ENCODE measurements at places on chromosomes 12 and 14. TPM values are rescaled to one million over a fixed set of nuclear protein-coding genes. Genes with fewer than 3 reads are reported as not detected.

DNA sequence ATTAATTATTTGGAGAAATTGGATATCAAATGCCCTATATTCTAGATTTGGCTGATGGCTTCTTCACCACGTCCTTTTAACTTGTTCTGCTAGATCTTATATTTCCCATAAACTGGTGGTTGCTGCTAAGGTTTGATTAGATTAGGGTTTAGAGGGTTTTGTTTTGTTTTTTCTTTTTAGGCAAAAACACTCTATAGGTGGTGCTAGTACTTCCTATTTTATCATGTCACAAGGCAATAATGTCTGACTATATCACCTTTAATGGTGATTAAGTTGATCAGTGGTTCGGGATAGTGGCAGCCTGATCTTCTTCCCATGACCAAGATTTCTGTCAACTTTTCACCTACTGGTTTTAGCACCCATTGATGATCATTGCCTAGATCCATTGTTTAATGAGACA is 455.1 kb downstream of the RAD51B start:
- no peak for DNase-seq

- DNase-seq, result no peak
These were observed at the start of gene WNT1 for GRCh38 chr12:48978291-48978740. TSS of gene WNT1 (plus strand) at chr12:48978322. CDS start at chr12:48978651, 329 bp downstream.

DNA sequence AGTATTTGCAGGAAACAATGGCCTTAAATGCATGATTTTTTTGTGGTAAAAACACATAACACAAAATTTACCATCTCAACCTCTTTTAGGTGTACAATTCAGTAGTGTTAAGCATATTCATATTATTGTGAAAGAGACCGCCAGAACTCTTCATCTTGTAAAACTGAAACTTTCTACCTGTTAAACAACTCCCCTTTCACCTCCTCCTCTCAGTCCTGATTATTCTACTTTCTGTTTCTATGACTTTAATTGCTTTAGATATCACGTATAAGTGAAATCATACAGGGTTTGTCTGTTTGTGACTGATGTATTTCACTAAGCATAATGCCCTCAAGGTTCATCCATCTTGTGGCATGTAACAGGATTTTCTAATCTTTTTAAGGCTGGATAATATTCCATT is 353.4 kb downstream of the ADAMTS20 start:
- no peak for DNase-seq

DNA sequence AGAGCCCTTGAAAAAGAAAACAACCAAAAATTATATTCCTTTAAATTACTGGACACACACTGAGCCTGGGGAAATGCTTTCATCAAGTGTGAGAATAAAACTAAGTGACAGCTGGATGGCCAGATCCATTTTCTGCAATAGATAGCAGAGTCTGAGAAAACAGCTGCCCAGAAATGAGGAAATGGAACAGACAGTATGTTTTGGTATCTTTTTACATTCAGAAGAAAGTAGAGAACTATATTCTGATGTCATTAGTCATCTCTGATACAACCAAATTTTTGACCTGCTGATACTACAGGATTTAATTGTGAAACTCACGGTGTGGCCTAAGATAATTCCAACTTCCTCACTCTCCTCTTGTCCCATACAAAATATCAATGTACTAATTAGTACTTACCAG is 78.2 kb downstream of the HMGA2 start:
- peak; percentile 94 for DNase-seq

GRCh38 chr14:64711039-64711438 is 6.8 kb downstream of the PLEKHG3 start:
- no peak for DNase-seq

GRCh38 chr14:76339728-76340615 is 36.0 kb upstream of the ESRRB start:
- no peak for DNase-seq

GRCh38 chr12:100491104-100491503 is 17.4 kb downstream of the NR1H4 start:
- DNase-seq, result no peak

- DNase-seq, result no peak
These were observed 99.8 kb downstream of the METTL25 start for GRCh38 chr12:82458101-82458500.

DNA sequence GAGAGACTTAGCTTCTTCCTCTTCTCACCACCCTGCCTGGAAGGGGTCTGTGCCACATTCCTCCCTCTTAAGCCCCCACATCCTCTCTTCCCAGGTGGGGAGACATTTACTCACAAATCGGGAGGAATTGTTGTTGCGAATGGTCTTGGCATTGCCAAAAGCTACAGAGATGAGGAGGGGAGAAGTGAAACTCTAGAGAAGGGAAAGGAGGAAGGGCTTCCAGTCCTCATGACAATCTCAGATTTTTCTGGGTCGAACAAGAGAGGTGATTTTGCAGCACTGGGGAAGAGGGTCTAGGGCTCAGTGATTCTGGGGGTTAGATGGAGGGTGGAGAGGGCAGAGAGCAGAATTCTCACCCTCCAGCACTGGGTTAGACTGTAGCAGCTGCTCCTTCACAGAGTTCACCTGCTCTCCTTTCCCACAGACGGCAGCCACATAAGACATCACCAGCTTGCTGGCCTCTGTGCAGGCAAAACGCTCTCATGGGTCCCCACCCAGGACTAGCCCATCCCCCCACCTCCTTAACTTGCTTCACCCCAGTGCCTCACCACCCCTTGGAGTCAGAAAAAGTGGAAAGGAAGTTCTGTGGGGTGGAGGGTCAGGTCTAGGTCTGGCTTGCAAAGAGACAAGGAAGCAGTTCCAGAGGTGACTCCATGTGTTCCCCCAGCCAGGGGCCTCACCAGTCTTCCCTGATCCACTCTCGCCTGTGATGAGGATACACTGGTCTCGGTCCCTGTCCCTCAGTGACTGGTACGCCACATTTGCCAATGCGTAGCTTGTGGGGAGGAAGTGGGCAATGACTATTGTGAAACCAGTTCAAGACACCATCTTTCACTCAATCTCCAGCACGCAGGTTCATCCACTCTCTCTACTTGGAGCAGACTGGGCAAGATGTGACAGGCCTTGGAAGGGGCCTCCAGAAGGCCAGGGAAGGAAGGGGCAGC is 2.7 kb downstream of the MYO1A start:
- no peak for DNase-seq

- no peak for DNase-seq
These were observed 1098.7 kb downstream of the BCL11B start for GRCh38 chr14:98173305-98173704.

DNA sequence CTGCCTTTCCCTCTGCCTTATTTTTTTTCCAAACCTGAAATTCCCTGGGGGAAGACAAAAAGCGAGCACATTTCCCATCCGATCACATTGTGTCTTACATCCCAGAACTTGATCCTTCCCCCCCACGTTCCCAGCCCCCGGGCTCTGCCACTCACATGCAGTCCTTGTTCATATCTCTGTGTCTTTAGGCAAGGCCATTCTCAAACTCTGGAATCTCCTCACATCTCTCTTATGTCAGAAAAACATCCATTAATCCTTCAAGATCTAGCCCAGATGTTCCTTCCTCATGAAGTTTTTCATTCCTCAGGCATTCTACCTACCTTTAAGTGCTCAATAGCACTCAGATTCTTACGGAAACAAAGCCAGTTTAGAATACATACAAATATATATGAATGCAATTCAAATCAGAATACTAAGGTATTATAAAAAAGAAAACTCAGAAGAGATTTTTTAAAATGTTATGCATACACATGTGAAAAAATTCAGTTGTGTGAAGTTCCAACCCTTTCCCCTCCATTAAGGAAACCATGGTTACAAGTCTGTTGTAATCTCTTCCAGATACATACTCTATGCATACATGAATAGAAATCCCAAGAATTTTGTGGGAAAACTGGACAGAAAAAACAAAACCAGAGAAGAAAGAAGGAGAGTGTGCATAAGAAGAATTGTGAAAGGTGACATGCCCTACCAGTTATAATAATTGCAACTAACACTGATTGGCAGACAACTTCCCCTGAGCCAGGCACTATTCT is 120.3 kb downstream of the SLC38A1 start:
- no peak for DNase-seq

- no peak for DNase-seq
These were observed at the start of gene KCNH5 for GRCh38 chr14:63045234-63045611. TSS of gene KCNH5 (minus strand) at chr14:63045458. CDS start at chr14:63045186, 272 bp downstream.

DNA sequence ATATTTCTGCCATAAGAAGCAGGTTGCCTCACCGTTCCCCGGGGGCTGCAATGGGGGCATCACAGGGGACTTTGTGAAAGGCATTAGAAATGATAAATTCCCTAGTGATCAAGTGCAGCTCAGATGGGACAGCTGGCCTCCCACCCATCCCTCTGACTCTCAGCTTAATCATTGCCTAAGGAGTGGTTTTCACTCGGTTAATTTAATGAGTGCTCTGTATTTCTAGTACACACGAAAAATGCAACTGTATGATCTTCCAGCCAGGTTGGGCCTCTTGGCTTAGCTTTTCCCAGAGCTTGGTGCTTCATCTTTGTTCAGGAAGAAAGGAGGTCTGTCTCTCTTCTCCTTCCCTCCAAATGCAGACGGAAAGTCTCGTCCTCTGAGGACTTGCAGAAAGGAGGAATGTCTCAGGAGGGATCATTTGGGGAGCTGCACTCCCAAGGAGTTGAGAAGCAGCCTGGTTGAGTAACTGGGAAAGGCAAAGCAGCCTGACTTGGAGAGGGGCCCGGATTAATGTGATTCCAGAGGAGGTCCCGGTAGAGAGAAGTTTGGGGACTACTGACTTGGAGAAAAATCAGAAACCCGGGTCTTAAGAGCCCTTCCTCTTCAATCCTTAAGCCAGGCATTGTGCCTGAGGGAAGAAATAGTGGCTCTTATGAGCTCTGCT is 7.2 kb downstream of the CD9 start:
- peak; percentile 38 for DNase-seq

- DNase-seq, result no peak
These were observed 122.9 kb upstream of the RAP1B start for GRCh38 chr12:68487721-68488309.

GRCh38 chr12:106907411-106907810 is 48.3 kb upstream of the TMEM263 start:
- DNase-seq, result no peak

DNA sequence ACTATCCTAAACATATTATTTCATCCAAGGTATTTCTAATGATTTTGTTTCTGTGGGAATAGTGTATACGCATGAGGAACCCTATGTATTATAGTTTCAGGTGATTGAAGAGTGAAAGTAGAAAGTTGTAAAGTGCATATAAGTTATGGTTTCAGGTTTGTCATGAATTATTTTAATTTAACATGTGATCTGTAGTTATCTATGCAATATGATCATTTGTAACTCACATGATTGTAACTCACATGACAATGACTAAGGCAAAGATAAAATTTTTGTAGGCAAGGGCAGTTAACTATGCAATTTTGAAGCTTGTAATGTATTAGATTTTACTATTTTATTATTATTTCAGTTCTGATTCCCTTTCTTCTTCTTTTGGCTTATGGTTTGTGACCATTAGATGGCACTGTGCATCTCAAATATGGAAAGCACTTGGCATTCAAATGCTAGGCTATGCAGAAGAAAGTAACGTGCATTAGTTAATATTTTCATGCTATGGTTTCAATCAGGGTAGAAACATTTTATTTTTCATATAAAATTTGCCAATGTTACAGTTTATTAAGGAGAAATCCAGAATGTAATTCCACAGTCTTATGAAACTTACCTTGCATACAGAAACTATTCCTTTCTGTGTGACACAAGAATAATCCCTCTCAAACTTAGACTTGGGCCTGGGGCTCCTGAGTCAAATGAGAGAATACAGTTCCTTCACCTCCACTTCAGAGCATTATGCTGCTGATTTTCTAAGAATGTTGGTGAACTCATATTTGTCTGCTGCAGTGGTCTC is 15.8 kb upstream of the TMEM30B start:
- peak; percentile 49 for DNase-seq

DNA sequence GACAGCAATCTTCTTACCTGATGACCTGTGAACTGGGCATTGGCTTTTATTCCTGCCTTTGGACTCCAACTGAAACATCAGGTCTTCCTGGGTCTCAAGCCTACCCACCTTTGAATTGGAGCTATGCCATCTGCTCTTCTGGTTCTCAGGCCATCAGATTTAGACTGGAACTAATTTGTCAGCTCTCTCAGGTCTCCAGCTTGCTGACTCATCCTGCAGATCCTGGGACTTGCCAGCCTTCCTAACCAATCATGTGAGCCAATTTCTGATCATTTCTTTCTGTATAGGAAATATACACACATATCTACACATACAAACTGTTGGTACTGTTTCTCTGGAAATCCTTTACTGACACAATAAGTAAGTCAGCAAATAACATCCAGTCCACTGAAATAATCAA is 65.3 kb upstream of the TSPAN8 start:
- no peak for DNase-seq

DNA sequence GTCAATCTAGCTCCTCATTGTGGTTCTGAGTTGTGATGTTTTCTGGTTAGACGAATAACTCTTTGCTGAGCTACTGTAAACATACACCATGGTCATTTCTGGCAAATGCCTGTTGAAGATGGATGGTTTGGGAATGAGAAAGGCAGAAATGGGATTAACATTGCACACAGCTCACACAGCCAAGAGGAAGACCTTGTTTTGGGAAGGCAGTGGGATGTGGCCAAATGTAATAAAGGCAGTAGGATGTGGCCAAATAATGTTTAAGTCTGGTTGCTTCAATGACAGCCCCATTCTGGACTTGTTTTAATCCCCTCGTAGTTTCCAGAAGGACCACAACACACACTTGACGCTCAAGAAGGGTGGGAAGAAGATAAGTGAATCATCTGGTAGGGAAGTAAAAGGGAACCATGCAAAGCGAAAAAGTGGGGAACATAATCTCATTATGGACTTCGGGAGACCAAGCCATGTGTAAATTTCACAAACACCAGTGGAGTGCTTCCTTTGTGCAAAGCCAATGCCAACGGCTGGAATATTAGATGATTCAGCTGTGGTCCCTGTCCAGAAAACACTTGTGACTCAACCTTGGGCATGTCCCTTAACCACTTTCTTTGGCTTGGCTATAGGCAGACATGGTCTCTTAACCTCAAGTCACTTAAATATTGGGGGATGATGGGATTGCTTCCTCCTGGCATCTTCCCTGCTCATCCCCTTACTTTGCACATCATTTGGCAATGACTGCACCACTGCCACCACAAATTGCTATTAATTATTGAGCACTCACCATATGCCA is 284.4 kb upstream of the CRY1 start:
- no peak for DNase-seq

DNA sequence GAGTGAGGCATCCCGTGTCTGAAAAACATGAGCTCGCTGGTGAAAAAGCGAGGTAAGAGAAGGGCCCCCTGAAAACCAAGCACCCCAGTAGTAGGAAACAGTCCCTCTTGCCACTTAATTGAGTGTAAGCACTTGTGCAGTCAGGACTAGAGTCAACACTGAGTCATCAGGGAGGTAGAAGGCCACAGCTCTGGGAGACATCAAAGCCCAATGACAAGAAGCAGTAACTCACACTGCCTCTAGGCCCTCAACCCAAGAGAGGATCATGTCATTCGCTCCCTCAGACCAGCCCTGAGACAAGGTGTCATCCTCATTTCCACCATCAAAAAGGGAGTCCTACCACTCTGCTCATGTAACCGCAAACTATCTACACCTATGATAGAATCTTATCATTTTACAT is 17.8 kb downstream of the POMT2 start:
- peak; percentile 58 for DNase-seq

GRCh38 chr12:120413901-120414695 is 23.8 kb upstream of the COX6A1 start:
- no peak for DNase-seq

The A2ML1 gene
- not detected for total RNA-seq

The PPP4R3A gene
- total RNA-seq, result 53.2 TPM

The KRT75 gene
- total RNA-seq, result not detected

The RIPK3 gene
- not detected for total RNA-seq

The SERPINA1 gene
- total RNA-seq, result not detected

The TAS2R42 gene
- total RNA-seq, result not detected

The OR11H12 gene
- total RNA-seq, result not detected

The ZNF891 gene
- 1.0 TPM for total RNA-seq

Data from LHCN-M2 (cell line).